ENCODE measurements at places on chromosomes 16 and 17.
A peak's percentile ranks its signal among the peaks of the same experiment; 100 is the strongest.

DNA sequence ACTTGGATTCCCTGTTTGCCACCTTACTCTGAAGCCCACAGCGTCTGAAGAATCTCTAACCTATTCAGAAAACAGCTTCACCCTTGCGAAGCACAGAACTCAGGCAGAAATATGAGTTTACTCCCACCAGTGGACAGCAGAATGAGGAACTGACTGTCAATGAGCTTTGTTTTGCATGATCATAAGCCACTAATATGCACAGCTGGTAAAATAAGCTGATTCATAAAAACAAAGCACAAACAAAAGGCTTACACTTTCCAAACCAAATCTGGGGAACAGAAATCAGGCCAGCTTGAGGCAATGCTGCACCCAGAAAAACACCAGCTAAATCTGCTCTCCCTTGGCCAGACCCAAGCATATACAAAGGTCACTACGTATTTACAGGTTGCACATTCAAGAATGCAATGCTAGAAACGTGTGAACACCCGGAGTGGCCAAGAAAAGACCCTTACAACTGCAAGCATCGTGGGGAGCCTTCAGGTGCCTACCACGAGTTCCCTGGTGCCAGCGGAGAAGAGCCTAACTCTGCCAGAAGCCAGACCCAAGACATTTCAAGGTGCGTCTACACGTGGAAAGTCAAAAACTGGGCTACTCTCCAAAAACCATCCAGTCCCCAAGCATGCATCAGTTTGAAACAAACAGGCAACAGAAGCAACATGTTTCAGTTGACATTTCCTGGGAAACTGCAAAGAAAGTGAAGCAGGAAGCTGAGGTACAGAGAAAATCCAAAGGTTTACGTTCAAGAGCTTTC lies 207.1 kb downstream of the ZFHX3 start:
- DNase-seq = no peak

- peak; percentile 93 for DNase-seq
Measured at GRCh38 chr17:37490638-37491614, 1.2 kb downstream of the DUSP14 start.

GRCh38 chr16:89619840-89620239 lies 6.4 kb downstream of the DPEP1 start:
- no peak for DNase-seq

DNA sequence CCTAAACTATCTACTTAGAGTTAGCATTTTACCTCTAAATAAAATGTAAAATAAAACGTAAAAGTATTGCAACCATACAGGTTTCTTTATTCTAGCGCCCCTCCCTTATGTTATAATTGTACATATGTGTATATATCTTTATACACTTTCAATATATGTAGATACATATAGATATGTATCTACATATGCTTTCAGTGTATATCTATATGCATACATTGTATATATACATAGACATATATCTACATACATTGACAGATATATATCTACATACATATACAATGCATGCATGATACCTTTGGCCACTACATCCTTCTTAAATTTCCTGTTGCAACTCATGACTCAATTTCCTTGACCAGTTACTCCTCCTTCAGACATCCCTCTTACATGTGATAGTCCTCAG lies 16.7 kb downstream of the BPTF start:
- peak; percentile 8 for DNase-seq

DNA sequence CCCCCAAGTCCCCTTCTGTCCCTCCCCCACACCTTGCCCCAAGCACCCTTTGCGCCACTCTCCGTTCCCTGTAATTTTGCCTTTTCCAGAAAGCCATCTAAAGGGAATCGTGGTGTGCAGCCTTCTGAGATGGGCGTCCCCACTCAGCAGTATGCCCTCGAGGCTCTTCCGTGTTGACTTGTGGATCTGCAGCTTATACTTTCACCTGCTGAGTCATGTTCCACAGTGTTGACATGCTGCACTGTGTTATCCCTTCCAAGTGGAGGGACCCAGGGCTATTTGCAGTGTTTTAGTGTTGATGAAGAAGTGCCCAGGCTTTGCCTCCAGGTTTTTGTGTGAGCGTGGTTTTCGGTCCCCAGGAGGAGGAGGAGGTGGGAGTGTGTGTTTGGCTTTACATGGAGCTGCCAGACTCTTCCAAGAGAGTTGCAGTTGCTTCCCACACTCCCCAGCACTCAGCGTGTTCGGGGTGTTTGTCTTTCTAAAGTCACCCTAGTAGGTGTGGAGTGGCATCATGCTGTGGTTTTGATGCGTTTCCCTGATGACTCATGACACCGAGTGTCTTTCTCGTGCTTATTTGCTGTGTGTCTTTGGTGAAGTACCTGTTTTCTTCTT lies 32.1 kb upstream of the JPT2 start:
- peak; percentile 46 for DNase-seq

GRCh38 chr16:67278773-67279295 lies 498 bp upstream of the PLEKHG4 start:
- peak; percentile 49 for DNase-seq

DNA sequence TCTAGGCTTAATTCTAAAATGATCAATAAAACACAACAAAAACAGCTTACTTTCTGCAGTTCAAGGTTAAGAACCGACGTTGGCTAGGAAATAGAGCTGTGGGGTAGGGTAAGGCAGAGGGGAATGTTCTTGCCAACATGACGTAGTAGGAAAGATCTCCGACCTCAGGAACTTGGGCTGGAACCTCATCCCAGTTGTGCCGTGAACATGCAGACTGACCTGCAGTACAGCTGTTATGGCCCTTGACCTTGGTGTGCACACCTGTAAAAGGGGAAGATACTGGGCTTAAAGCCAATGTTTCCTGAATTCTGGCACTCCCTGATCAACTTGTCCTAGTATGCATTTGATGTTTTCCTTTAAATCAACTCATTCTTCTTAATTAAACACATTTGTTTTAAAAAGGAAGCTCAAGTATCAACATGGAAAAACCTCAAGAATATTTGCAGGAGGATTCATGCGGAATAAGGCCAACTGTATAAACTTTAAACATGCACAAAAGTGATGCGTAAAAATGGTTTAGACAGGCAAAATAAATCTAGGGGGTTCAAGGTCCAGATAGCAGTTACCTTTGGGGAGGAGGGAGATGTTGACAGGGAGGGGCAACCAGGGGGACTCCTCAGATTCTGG lies 14.2 kb upstream of the SLC6A2 start:
- peak; percentile 51 for DNase-seq

- DNase-seq = peak; percentile 99
Measured at GRCh38 chr17:8153957-8154607, 1.9 kb upstream of the PER1 start.

DNA sequence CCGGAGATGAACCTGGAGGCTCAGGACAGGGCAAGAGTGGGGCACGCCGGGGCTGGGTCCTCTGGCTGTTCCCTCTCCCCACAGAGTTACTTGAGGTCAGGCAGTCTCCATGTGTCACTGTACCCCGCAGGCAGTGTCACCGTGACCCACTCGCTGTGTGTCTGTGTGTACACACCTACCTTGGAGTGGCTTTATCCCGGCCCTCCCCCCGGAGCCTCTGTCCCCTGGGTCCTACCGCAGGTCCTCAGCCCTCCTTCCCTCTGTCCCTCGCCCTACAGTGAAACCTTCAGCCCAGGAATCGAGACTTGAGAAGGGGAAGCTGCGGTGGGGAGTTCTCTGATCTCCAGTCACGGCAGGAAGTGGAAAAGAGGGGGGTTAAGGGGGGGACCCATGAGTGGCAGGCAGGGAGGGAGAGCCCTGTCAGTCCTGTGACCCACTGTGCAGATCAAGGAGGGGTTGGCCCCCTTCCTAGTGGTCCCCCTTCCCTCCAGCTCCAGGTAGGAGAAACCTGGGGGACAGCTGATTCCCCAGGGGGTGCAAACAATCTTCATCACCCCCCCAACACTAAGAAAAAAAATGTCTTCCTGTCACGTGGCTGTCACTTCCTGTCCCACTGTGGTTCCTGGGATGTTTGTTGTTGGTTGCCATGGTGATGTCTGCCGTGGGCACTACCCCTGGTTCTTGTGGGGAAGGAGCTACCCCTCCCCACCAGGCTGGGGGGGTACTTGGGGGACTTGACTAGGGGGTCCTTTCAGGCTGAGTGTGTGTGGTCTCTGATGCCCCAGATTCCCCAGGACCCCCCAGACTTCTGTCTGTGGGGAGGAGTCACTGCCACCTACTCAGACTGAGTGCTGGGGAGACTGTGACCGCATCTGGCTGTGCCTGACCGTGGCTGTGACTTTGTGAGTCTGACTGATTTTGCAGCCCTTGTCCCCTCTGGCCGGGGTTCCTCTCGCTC lies 13.7 kb downstream of the RARA start:
- peak; percentile 89 for DNase-seq

GRCh38 chr16:29986231-29986630 lies 9.2 kb downstream of the HIRIP3 start:
- DNase-seq = no peak

DNA sequence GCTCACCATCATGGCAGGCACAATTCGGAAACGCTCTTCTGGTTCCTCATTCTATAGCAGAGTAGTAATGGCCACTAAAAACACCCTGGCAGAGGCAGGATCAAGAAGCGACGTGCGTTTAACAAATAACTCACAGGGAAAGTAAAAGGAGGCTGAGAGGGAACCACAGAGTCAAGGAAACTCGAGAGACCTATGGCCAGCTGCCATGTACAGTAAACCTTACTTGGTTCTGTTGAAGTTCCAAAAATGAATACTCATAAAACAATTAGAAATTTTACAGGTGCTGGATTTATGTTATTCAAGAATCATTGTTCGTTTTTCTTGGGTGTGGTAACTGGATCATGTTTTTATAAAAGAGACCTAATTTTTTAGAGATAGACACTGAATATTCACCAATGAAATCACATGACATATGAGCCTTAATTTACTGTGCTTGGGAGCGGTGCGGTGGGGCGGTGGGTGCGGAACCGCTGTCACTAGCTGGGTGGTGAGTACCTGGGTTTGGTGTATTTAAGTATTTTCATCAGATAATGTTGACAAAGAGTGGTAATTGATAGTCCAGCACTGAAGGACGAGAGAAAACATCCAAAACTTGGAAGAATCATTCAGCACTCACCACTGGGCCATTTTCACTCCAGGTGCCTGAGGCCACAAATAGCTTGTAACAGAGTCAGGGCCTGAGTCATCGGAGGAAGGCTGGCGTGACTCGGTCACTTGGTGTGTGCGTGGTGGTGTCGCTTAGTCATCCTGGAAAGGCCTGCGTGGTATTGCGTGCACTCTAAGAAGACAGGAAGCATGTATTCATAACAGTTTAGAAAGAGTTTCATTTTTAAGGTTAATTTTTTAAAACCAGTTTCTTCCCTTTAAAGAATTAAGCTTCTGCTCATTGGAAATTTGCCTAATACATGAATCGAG lies 135.4 kb upstream of the CHMP6 start:
- DNase-seq = peak; percentile 99

- DNase-seq = no peak
Measured at GRCh38 chr16:75202069-75202590, 4.8 kb downstream of the CTRB2 start.

- no peak for DNase-seq
Measured at GRCh38 chr16:66470556-66470955, 43.5 kb downstream of the BEAN1 start.

DNA sequence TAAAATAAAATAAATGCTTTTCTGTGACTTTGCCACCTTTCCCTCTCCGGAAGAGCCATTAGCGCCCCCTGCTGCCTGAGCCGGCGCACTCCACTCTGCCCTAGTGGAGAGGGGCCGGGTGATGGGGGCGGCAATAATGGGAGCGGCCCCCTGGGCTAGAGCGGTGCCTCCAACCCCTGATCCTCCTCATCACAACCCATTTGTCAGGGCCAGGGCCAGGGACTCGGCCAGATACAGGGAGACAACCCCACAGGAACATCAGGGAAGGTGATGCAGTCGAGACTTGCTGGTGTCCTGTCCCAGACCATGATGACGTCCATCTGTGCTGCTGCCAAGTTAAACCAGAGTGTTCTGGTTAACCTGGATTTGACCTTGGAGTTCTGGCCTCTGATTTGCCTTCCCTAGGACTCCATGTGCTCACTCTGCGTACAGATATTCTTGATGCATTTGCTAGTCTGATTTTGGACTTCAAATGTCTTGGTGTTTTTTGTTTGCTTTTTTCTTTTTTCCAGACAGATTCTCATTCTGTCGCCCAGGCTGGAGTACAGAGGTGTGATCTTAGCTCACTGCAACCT lies 46.1 kb upstream of the BPTF start:
- DNase-seq = peak; percentile 47

DNA sequence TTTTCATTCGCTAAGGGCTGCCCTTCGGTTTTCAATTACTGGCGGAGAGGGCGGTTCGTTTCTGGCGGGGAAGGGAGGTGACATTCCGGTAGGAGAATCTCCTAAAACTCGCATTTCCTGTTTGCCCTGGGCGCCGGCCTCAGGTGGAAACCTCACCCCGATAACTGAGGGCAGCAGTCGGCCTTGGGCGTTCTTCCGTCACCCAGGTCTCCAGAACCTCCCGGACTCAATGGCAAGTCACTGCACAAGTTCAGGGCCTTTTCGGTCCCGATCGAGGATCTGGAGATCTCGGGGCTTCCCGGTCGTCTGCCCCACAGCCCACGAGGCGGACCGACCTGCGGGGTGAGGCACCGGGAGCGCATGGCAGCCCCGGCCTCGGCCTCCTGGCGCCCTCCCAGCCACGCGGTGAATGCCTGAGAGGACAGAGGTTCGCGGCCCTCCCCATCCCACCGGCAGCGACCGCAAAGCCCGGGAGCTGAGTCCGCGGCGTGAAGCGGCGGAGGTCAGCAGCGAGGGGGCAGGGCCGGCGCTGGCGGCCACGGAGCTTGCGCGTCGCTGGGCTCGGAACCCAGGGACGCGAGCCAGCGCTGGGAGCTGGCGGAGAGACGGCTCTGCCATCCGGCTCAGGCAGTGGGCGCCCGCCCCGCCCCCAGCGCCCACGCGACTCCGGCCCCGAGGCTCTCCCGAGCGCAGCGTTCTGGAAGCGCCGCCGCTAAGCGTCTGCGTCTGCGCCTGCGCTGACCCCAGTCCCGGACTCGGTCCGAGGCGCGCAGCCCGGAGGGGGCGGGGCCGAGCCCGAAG lies 58.4 kb downstream of the SRL start:
- DNase-seq = peak; percentile 98

- peak; percentile 83 for DNase-seq
Measured at GRCh38 chr17:72404872-72405271, 284.1 kb downstream of the SOX9 start.

DNA sequence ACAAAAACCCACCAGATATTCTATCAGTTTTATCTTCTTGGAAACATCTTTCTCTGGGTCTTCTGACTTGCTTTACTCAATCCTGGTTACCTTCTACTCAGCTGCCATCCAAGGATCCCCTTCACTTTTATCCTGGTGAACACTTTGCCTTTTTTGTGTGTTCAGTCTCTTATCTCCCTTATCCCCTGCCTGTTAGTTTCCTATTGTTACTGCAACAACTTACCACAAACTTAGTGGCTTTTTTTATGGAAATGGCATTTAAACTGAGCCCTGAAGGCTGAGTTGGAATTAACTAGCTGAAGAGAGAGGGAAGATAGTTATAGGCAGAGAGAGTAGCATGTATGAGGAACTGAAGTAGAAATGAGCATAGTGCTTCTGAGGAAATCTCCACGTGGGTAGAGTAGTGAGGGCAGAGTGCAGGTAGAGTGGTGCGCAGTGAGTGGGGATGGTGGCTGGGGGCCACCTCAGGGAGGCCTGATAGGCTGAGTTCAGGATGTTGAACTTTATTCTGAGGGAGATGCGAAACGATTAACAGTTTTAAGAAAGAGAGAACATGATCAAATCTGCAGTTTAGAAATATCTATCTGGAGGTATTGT lies 26.3 kb downstream of the TANGO6 start:
- DNase-seq = no peak

All from GM23248 (cell line).